ENCODE measurements at places on chromosomes 1 and 21.

- no peak for DNase-seq
Measured at GRCh38 chr1:51487628-51488027, 31.4 kb downstream of the EPS15 start.

- no peak for DNase-seq
Measured at GRCh38 chr1:21596174-21596573, 73.0 kb downstream of the RAP1GAP start.

DNA sequence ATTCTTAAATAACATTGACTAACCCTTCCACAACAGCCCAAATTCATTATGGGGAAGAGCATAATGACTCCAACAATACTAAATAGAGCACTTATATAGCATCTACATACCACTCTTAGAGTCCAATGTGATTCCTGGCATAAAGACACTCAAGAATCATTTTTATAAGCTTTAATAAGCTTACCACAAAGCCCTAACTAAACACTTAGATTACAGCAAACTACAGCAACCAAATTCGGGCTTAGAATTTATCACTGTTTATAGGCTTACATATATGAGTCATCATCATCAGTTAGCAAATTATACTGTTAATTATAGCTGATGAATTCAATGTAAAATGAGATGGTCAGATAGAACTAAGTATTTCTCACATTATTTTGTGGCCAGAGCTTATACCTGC, 7.3 kb downstream of the SCYL3 start:
- DNase-seq, result no peak

DNA sequence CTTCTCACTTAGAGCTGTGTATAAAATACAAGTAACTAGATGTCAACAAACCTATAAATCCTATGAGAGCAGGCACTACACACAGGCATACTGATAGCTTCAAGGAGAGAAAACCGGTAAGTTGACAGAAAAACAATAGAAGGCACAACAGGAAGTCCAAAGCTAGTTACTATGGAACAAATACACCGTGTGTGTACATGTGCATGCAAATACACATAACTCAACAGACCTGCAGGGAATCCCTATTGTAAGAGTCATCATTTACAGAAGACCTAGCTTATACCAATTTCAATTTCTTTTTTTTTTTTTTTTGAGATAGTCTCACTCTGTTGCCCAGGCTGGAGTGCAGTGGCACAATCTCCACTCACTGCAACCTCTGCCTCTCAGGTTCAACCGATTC, 26.3 kb downstream of the JAK1 start:
- DNase-seq, result no peak
